ENCODE measurements at places on chromosomes 13 and 19.

DNA sequence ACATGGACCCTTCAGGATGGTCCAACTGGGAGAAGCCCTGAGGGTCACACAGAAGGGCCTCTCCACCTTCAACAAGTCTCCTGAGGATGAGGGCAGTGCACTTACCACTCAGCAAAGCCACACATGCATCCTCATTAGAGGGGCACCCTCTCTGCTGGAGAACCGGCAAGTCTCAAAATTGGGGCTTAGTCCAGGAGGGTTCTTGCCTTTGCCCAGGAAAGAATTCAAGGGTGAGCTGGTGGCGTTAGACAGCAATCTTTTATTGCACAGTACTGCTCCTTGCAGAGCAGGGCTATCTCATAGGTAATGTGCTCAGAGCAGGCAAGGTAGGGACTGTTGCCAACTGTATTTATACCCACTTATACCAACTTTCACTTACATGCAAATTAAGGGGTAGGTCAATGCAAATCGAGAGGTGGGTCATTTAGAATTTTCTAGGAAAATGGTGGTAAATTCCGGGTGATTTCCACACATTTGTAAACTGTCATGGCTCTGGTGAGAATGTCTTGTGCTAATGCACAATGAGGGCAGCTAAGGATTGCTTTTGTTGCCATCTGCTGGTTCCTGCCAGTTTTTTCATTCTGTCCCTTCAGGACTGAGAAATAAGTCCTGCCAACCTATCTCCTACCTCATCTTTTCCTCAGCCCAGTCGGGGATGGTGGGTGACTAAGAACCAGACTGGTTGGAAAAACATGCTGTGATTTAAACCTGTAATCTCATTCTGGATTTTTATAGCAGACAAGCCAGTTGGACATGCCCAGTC, 27.8 kb upstream of the IGSF23 start:
- DNase-seq: no peak

DNA sequence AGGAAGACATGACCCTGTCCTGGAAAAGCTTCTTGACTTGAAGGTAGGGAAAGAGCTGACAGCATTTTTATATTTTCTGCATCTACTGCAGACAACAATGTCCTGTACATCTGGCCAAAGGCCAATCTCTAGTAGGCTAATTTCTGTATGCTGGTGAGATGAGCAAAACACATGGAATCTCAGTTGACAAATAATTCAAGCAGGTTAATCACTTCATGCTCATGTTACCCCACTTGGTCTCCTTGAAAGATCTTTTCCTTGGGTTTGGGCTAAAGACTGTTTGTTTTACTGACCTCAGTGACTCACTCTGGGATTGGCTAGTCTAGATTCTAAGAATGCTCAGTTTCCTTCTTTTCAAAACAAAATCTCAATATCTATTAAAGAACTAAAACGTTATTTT, 298.8 kb downstream of the LMO7 start:
- DNase-seq: no peak

- peak; percentile 68 for DNase-seq
Measured at GRCh38 chr19:49017666-49018351, 918 bp upstream of the LHB start.

DNA sequence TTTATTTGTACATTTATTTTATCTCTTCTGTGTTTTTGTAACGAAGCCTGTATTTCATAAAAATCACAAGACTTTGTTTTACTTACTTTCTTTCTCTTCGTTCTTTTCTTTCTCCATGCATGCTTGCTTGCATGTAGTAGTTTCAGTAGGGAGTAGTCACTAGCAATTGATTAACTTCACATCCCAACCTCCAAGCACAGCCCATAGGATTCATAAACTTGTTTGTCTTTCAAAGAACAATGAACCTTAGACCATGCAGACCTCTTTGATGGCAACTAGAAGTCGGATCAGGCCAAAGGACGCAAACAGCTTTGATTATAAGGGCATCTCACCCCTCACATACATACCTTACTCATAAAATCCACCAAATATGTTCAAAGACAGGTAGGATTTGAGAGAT, 3.1 kb upstream of the PRR20A start:
- DNase-seq: no peak

GRCh38 chr19:33300009-33300893, 2.1 kb downstream of the CEBPA start:
- DNase-seq: no peak

- peak; percentile 33 for DNase-seq
Measured at GRCh38 chr19:54096617-54097106, 3.9 kb downstream of the OSCAR start.

GRCh38 chr19:51777570-51778462, 16.8 kb downstream of the FPR2 start:
- peak; percentile 46 for DNase-seq

- no peak for DNase-seq
Measured at GRCh38 chr13:67769987-67770341, 539.8 kb upstream of the PCDH9 start.

DNA sequence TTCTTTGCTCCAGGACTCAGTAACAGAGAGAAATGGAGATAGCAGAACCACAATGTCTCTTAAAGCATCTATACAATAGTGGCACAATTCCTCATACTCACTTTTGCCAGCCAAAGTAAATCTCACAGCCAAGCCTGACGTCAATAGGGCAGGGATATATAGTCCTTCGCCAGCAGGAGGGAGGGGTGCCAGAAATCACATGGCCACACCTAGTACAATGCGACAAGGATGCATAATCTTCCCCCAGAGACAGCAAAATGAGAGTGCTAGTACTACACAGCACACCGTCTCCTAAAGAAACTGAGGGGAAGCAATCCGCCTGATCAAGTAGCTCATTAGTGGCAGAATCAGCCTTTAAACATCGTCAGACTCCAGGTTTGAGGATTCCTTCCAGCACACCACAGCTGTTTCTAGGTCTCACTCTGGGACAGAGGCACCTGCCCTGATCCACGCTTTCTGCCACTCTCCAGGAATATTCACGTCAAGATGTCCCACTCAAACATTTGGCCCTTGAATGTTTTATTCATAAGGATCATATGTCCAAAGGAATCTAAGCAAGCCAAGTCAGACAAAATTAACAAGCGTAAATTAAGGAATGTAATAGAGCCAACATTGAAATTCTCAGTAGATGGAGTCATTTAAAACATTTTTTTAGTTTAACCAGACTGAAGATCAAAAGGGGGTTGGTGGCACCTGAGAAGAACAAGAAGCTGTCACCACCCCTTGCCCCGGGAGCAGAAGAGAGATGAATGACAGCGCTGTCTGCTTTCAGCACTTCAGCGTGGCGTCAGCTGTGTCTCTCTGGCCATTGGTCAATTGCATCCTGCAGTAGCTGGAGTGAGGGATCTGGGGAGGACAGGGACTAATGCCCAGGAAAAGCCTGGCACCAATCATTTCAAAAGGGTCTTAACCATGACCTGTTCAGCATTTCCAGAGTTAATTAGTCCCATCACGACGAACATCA, 63.5 kb upstream of the SERP2 start:
- DNase-seq: no peak

GRCh38 chr19:682678-683320, 6.6 kb downstream of the FSTL3 start:
- no peak for DNase-seq

DNA sequence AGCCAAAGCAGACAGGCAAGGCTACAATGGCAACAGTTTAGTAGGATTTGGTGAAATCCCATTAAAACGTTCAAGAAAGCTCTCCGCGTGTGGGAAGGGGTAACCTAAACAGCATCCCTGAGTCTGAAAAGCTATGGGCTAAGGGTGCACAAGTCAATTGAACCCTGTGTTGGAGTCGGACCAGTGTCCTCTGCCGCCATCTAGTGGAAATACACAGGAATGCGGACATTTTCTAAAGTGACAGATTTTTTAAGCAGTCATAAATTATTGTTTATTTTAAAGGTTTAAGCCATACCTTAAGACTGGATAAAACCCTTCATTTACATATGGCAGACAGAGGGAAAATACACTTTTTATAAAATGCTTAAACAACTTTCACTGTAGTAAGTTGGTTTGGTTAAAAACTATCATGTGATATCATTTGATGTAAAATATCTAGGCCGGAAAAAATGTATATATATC, 26.5 kb upstream of the LSM14A start:
- DNase-seq: peak; percentile 61

GRCh38 chr13:111584101-111584672, 263.7 kb downstream of the TEX29 start:
- DNase-seq: no peak

GRCh38 chr19:40110570-40110969, 19.8 kb upstream of the ZNF780A start:
- no peak for DNase-seq

GRCh38 chr13:108226184-108226583, 8.0 kb downstream of the ABHD13 start:
- DNase-seq: no peak

DNA sequence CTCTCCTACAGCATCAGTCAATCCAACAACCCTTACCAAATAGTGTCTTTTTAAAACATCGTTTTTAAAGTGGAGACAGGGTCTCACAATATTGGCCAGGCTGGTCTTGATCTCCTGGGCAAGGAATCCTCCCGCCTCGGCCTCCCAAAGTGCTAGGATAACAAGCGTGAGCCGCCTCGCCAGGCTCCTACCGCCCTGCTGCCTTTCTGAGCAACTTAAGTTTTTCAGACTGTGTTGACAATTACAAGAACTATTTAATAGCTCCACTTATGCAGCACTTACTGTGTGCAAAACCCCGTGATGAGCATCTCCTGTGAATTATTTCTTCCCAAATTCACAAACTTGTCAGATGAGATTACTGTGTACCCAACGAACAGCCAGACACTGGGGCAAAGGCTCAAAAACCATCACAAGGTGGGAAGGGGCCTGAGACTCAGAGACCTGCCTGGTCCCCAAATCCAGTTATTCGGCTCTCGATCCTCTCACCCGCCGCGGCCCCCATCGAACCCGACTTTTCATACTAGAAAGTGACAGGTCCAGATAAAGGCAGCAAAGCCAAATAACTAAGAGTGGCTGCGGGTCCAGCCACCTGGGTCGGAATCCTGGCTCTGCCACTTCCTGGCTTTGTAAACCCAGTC, 581 bp downstream of the RPL18 start:
- DNase-seq: no peak

DNA sequence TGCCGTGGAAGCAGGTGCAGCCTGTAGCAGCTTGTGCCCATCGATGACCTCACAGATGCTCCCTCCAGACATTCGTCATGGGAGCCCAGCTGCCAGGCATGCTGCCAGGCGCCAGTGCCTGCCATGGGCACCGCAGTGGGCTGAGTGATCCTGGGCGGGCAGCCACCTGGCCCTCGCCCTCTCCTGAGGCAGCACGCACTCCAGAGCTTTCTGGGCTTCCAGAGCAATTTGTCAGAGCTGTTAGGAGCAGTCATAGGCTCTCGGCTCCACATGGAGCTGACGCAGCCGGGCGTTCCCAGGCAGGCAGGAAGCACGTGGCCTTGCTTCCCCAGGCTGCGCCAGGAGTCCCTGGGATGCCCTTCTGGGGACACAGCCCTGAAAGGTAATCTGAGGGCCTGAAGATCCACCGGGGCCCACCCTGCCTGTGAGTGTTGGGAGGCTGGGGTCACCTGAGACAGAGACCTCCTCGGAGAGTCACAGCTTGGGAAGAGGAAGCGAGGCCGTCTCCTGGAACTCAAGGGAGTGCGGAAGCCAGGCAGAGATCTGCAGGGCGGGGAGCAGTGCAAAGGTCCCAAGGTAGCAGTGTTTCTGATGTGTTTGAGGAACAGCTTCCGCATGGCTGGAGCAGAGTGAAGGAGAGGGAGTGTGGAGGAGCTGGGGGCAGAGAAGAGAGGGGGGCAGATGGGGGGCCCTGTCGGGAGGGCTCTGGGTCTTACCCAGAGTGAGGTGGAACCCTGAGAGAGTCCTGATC, 50.6 kb downstream of the DPF1 start:
- DNase-seq: no peak

- no peak for DNase-seq
Measured at GRCh38 chr13:100811024-100811865, 136.7 kb upstream of the TMTC4 start.

DNA sequence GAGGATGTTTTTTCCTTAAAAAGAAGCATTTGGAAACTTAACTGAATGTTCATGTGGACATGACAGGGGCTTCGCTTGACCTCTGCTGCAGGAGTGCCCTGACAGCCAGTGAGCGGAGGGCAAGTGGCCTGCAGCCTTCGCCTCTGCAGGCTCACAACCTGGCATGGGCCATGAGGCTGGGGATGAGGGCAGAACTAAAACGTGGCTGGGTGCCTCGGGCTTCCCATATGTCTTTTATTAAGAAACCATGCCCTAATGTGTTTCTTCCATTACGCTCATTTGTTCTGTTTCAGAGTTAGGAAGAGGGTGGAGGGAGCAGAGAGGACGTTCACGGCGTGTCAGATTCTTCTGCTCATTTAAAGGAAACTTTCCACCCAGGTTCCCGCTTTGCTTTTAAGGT, 2.9 kb downstream of the ARHGEF7 start:
- no peak for DNase-seq

DNA sequence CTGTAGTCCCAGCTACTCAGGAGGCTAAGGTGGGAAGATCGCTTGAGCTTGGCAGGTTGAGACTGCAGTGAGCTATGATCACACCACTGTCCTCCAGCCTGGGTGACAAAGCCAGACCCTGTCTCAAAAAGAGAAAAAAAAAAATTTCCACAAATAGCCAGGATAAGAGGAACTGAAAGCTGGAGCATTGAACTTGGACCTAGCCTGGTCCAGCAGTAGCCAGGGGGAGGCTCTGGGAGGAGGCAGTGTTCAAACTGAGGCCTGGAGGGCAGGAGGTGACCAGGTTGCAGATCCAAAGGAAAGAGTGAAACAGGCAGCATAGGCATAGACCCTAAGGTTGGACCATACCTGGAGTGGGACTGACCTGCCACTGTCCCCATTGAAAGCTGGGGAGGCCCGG, 26.9 kb upstream of the PIK3R2 start:
- DNase-seq: no peak

DNA sequence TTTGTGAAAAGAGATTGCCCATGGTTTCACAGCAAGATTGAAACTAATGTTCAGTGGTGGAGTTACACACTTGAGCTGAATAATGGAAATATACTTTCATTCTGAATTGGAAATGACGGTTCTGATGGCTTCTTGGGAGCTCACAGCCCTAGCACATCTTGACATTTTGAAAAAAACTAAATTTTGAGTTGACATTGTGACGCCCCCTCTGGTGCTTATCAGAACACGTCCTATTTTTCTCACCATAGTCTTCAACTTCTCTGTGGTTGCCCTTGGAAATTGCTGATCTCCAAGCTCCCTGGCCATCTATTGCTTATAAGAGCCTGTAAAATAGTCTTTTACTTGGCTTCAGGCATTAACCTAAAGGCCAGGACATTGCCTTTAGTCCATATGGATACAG, 202.1 kb downstream of the OXGR1 start:
- DNase-seq: no peak

DNA sequence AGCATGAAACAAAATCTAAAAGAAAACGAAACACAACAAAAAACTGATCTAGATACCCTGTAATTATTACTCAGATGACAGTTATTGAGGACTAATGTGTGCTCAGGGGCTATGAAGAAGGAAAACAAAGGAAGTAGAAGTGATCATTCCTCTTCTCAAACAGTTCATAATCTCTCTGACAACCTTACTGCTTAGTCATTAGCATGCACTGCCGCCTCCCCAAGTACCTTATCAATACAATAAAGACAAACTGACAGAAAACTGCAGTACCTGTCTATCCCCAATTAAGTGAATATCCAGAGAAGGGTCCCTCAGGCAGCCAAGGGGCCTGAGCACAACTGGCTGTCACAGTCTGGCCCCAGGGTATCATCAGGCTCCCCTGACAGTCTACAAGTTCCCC, 22.0 kb upstream of the POU4F1 start:
- no peak for DNase-seq

- no peak for DNase-seq
Measured at GRCh38 chr13:27112006-27112405, 59.6 kb downstream of the USP12 start.

Data from CD4-positive, alpha-beta T cell treated with Interleukin-6 for 4 hours (primary cell).